ENCODE measurements at places on chromosomes 2 and 18.

- DNase-seq = no peak
These were observed 40.8 kb upstream of the CCDC102B start for GRCh38 chr18:68757126-68757525.

GRCh38 chr2:161172901-161173540 is 12.8 kb downstream of the TANK start:
- no peak for DNase-seq

DNA sequence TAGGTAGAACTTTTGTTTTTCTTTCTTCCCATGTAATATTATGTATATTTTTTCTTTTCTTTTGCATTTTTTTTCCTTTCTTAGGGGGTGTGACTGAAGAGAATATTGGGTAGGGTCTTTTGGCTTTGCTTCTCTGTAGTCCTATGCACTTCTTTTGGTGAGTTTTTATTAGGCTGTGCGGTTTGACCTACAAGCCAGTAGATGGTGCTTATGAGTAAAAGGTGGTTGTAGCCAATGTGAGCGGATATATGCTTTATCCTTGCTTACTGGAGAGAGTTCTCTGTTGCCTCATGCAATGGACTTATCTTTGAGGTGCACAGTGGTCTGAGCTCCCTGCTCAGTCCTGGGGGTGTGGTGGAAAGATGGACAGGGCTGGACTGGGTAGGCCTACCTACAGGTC is 52.7 kb downstream of the DSEL start:
- DNase-seq = no peak

DNA sequence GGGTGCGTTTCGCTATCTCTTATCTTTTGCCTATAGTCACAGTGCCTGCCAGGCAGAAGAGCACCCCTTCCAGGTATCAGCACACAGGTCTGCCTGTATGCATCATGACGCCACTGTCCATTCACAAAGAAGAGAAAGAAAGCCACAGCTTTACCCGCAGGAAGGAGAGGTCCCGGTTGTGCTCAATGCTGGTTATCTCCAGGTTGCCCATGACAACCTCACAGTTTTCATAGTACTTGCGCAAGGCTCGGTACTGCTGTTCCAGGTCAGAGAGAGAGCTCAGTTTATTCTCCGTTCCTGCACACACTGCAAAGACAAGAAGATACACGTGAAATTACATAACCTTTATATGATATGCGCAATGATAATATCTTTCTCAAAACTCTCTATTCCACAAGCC is 414.0 kb downstream of the ERBB4 start:
- no peak for DNase-seq

DNA sequence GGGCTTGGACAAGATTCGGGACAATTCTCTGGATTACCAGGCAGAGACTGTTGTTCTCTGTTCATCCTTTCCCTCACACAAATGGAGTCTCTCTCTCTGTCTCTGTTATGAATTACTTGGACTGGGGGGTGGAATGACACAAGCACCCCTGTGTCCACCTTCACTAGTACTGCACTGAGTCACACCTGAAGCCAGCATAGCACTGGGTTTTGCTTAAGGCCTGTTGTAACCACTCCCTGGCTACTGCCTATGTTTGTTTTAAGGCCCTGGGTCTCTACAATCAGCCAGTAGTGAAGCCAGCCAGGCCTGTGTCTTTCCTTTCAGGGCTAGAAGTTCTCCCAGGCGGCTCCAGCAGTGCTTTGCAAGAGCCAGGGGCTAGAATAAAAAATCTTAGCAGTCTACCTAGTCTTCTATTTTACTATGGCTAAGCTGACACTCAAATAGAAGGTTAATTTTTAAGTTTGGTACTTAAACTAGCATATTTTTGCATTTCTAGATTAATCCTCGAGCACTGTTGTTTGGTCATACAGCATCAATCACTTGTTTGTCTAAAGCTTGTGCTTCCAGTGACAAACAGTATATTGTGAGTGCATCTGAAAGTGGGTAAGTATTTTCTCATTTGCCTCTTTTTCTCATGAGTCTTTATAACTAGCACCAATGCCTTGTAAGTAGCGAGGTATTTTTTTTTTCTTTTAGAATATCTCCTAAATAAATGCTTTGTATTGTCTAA is 27.8 kb downstream of the WDR7 start:
- no peak for DNase-seq

DNA sequence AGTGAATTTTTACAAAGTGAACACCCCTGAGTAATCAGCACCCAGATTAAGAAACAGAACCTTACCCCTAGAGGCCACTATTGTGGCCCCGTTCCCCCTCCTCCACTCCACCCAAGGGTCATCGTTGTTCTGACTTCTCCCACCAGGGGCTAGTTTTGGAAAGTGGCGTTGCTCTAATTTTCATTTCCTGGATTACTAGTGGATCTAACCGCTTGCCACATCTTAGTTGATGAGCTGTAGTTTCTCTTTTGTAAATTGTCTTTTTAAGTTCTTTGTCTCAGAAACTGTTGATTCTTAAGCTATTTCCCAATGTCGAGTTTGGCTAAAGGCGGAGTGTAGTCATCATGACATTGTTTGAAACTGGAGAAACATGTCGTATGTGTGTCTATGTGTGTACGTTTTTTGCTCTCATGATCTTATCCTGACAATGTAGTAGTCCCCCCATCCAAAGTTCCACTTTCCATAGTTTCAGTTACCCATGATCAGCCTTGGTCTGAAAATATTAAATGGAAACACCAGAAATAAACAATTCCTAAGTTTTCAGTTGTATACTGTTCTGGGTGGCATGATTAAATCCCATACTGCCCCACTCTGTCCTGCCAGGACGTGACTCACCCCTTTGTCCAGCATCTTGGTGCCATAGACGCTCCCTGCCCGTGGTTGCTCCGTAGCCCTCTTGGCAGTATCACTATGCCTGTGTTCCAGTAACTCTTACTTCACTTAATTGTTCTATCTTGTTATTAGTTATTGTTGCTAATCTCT is 71.0 kb upstream of the SP3 start:
- DNase-seq = no peak

DNA sequence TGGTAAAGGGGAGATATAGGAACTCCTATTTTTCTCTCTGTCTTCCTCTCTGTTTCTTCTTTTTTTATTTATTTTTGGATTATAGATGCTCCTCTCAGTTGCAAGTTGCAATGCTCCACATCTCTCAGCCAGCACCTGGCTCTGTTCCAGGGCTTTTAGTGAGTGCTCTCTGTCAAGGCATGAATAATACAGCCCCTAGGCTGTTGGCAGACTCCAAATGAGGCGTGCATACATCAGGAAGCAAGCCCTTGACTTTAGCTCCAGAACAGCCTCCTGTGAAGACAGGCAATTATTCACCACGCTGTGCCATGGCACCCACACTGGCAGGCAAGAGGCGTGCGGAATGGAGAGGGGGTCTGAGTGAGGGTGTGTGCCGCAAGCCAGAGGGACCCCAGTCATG is 228.1 kb upstream of the PXDN start:
- DNase-seq = no peak

DNA sequence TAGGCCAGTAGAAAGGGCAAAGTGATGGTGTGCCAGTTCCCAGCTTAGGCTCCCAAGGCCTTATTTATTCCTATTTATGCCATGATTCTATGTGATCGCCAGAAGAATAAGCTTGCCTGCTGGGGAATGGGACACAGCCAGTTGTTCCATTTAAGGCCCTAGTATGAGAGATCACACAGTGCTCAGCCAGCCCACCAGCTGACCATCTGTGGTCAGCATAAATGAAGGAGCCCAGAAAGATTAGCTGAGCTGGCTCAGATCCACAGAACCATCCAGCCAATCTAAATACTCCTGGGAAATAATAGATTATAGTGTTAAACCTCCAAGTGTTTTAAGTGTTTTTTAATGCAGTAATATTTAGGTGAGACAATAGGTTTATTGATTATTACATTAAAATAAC is 12.6 kb upstream of the L3MBTL4 start:
- no peak for DNase-seq

DNA sequence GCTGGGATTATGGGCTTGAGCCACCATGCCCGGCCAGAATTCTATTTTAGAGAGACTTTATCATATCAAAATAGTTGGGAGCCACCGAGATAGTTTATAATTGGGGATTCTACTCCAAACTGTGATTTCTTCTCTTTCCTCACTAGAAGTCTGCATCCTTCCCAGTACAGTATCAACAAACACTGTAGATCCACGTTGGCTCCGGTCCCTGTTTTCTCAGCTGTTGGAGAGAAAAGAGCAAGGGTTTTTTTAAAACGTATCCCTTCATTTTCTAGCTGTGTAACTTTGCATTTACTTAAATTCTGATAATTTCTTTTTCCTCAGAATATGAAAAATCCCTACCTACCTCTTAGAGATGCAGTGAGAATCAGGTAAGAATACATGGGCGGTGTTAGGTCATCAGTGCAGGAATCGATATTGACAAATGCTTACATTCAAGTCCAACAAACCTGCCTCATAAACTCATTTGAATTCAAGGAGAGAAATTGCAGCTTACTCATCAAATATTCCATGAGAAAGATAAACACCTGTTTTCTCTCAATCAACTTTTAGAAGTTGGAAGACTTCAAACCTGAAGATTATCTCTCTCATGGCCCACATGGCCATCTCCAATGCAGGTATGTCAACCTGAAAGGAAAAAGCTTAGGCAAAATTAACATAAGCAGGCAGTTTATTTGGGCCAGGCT is 17.7 kb upstream of the PDCL3 start:
- no peak for DNase-seq

- no peak for DNase-seq
These were observed 151.5 kb upstream of the SALL3 start for GRCh38 chr18:78828131-78828530.

GRCh38 chr18:3453540-3454364 is 3.8 kb downstream of the TGIF1 start:
- DNase-seq = no peak

DNA sequence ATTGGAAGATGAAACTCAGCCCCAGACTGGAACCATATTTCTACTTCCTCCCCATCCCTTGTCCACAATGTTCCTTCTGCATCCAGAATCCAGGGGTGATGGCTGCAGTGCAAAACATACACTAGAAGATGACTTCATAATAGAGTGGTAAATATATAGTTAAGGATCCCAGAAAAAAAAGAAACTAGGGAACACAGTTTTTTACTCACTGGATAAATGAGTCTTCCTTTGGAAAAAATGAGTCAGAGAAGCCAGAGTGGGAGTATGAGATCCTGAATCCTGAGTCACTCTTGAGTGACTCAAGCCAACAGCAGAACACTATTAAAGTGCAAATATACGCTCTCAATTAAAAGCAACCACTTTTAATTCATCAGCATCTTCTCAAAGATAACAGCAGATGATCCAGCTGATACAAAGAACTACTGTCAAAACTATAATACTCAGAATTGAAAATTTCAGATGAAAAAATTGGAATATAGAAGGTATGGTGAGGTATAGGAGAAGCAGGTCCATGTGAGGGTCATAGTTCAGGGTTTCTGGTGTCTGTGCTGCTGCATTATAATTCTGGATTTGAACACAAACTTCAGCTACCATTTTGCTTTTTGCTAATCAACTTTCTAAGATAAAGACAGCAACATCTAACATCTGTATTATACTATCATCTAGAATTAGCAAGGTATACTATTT is 987.2 kb upstream of the CDH2 start:
- no peak for DNase-seq

- DNase-seq = no peak
These were observed 105.4 kb upstream of the LRP1B start for GRCh38 chr2:142236181-142236580.

DNA sequence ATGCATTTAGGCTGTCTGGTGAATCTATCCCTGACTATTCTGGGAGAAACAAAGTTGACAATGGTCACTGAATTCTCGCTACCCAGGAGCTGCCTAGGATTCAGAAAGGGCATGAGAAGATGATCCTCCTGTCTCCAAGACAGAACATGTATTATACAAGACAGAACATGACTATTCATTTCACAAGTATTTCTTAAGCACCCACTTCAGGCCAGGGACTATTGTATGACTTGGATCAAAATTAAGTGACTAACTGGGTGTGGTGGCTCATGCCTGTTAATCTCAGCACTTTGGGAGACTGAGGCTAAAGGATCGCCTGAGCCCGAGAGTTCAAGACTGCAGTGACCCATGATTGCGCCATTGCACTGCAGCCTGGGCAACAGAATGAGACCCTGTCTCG is 235.8 kb upstream of the RAB12 start:
- DNase-seq = no peak

GRCh38 chr18:8688216-8688800 is 17.0 kb upstream of the MTCL1 start:
- no peak for DNase-seq

DNA sequence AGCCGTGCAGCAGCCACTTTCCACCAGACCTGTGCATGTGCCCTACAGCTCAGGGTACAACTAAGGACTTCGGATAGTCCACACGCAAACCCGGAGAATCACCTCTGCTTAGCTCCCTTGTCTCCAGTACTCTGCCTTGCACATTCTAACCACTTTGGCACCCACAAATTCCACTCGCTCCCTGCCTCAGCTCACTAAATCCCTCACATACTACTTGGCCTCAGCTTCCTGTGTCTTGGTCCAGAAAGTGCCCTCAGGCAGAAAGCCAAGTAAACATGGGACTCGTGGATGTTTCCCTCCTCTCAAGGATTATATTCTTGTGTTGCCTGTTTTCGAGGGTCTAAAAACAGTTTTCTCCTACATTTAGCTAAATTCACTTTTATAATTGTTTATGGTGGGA is 157.8 kb upstream of the DAPL1 start:
- no peak for DNase-seq

GRCh38 chr2:138752197-138752956 is 27.8 kb downstream of the NXPH2 start:
- DNase-seq = no peak

DNA sequence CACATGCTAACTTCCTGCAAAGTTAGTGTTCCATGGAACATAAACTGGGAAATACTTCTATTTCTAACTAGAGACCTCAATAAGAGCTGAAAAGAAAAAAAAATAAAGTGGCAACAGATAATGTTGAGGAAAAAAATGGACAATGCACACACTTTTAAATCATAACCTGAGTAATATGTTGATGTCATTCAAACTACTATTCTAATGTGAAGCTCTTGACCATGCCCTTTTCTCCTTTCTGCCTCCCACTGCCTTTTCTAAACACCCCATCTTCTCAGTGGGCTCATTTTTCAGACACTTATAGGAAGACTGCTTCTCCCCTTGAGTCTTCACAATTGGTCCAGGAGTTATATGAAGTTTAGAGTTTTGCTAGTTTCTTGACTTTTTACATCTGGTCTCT is 280.9 kb upstream of the NT5C1B start:
- DNase-seq = no peak

DNA sequence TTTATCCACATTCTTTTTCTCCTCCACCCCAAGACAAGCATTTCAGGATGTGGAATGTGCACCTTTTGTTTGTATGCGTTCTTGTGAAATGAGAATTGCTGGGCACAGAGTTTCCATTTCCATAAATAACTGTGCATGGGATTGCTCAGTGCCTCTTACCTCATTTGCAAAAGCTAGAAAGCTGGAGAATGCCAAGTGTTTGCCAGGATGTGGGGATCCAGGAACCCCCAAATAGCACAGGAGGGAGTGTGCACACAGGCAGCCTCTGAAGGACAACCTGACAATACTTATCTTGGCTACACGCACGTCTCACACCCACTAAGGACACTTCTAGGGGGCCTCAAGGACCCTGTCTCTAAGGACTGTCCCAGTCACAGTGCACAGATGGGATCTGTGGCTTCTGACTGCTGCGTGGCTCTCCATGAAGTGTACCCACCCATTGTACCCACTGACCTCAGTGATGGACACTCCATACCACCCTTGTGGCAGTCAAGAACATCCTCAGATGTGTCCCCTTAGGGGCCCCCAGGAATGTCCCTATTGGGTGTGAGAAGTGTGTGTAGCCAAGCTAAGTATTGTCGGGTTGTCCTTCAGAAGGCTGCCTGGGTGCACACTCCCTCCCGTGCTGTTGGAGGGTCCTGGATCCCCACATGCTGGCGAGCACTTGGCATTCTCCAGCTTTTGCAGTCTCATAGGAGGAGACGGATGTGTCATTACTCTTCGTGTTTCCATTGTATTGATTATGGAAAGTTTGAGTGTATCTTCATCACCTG is 38.4 kb downstream of the CAPN13 start:
- DNase-seq = no peak

Data from RWPE2 (cell line).